ENCODE measurements at places on chromosomes 7 and 10. TPM values are rescaled to one million over a fixed set of nuclear protein-coding genes. Genes with fewer than 3 reads are reported as not detected.

DNA sequence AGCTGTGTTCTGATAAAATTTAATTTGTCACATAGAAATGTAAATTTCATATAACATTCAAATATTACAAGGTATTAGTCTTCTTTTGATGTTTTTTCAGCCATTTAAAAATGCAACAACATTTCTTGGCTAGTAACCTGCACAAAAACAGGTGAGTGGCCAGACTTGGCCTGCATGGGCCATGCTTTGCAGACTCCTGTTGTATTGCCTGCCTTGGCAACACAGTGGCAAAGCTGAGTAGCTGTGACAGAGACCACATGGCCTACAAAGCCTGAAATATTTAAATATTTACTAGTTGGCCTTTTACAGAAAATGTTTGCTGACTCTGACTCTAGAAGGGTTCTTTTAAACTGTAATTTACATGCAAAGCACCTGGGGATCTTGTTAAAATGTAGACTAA is 13.5 kb upstream of the TBX20 start:
- DNase-seq = no peak

GRCh38 chr10:106467506-106467905 is 697.0 kb downstream of the SORCS1 start:
- no peak for DNase-seq

DNA sequence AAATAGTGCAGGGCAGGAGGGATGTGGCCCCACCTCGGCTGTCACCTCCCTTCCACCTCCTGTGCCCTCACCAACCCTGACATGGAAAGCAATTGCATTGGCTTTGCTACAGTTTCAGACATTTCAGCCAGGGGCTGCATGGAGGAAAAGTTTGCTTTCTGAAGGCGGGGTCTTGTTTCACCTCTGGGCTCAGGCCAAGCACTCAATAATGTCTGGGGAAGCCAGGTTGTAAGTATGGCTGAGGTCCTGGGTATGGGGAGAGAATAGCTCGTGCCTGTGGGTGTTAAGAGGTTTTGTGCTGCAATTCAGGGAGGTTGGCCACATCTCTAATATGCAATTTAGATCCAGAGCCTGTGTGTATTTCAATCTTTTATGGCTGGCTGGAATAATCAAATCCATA is 238.4 kb upstream of the MKI67 start:
- no peak for DNase-seq

DNA sequence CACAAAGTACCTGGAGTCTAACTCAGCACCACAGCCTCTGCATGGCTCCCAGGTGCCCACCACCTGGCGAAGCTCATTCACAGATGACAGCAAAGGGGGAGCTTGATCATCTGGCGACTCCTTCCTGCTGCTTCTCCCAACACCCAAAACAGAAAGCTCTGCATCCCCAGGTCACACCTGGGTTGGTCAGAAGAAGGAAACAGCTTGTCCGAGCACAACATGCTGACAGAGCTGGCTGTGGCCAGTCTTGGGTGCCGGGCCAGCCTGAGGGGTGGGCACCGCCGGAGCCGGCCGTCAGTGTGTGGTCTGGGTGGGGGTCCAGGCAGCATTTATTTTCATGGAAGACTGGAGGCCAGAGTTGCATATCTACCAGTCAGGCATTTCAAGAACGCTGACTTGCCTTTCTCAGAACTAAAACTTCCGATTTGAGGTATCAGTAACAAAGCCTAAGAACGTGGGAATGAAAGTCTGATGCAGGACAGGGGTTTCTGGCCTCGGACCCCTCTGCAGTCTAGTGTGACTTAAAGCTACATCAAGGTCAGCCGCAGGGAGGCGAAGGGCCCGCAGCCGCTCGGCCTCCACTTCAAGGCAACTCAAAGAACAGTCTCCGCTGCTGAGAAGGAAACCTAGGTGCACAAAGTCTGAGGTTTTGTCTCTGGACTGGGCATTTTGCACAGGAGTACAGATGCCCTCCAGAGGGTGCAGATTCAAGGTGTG is 109.6 kb downstream of the CYTH3 start:
- DNase-seq = no peak

GRCh38 chr7:136163340-136163801 is 186.2 kb upstream of the MTPN start:
- DNase-seq = no peak

- no peak for DNase-seq
Observed at GRCh38 chr10:61096056-61096455, 152.1 kb upstream of the RHOBTB1 start.

- DNase-seq = no peak
Observed at GRCh38 chr10:44995581-44995913, 5.2 kb upstream of the ZNF22 start.

DNA sequence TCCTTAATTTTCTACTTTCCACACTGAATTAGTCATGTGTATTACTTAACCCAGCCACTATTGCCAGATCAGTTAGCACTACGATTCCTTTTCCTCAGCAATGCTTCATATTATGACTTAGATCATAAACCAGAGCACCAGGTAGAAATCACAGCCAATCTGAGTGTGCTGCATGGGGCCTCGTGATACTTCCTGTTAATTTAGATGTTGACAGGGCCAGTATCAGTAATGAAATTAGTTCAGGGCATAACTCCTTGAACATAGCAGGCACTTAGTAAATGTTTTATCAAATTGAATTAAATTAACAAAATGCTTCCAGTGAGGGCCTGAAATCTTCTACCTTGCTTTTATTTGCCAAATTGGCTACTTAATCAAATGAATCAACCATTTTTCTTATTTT is 169.3 kb upstream of the LRGUK start:
- no peak for DNase-seq

- no peak for DNase-seq
Observed at GRCh38 chr7:130869918-130870317, 135.9 kb upstream of the KLF14 start.

- no peak for DNase-seq
Observed at GRCh38 chr10:28987555-28988320, 301.1 kb upstream of the LYZL1 start.

- DNase-seq = no peak
Observed at GRCh38 chr10:127997271-127997670, 90.4 kb downstream of the PTPRE start.

DNA sequence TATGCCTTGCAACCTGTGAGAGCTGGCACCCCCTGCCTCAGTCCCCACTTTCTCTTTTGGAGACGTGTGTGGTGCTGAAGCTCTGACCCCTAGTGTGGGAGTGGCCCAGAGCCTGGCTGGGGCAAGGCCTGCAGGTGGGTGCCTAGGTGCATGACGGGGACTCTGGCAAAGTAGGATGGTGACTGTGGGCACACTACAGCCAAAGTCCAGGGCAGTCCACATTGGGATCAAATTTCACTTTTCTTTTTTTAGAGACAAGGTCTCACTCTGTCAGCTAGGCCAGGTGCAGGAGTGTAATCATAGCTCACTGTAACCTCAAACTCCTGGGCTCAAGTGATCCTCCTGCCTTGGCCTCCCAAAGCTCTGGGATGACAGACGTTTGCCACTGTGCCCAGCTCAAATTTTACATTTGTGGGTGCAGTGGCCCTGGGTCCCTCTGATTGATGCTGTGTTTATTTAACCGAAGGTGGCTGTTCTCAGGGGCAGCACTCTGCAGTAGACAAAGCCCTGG is 52.3 kb downstream of the NEURL1 start:
- no peak for DNase-seq

GRCh38 chr7:387132-388022 is 97.4 kb downstream of the FOXL3 start:
- DNase-seq = no peak

DNA sequence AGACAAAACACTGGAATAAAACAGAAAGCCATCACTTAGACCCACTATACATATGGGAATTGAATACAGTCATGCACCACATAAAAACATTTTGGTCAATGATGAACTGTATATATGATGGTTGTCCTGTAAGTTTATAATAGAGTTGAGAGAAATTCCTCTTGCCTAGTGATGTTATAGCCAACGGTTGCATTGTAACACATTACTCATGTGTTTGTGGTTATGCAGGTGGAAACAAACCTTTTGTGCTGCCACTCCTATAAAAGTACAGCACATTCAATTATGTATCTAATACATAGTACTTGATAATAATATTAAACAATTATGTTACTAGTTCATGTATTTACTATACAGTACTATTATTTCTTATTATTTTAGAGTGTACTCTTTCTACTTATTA is 381.2 kb upstream of the MBL2 start:
- no peak for DNase-seq

- no peak for DNase-seq
Observed at GRCh38 chr10:66472156-66472555, 453.7 kb upstream of the LRRTM3 start.

GRCh38 chr10:127756264-127756663 is 19.3 kb downstream of the FOXI2 start:
- no peak for DNase-seq

- DNase-seq = no peak
Observed at GRCh38 chr10:72375173-72375572, 20.5 kb upstream of the DNAJB12 start.

GRCh38 chr7:1915326-1915725 is 245.2 kb downstream of the ELFN1 start:
- no peak for DNase-seq

DNA sequence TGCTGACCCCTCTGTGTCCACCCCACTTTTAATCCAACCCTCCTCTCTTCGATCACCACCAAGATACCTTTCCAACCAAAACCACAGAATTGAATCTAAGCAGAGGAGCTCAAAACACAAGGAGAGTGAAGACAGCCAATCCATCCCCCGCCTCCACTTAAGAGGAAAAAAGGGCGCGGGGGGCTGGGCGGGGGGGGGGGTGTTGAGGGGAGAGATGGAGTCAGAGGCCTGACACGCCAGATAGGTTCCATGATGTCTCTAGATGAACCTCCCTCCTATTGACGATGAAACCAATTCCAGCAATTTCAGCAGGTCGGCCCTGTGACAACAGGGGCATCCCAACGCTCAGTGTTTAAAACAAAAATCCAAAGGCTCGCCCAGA is 1.3 kb downstream of the SORBS1 start:
- DNase-seq = no peak

DNA sequence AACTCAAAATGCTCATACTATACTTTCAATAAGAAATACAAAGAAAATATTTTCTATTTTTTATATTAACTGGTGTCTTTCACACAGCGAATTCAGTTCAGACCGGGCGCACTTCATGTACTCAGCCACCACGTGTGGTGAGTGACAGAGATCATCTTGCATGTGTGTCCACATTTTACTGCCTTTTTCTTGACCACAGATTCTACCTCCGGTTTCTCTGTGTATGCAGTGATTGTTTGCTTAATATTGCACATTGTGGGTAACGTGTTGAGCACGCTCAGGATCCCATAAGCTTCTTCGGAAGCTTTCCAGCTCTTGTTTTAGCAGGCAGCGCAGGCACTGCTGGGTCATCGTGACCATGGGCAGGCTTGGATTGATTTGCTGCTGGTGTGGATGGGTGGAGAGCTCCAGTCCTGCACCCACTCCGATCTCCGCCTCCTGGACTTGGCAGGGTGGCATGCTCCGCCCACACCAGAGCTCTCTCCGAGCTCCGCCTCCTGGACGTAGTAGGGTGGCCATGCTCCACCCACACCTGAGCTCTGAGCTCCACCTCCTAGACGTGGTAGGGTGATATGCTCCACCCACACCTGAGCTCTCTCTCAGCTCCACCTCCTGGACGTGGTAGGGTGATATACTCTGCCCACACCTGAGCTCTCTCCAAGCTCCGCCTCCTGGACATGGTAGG is 253.3 kb downstream of the DIP2C start:
- DNase-seq = no peak

GRCh38 chr7:137916564-137916963 is 69.8 kb upstream of the DGKI start:
- DNase-seq = no peak

- DNase-seq = no peak
Observed at GRCh38 chr10:107390563-107390962, 226.1 kb upstream of the SORCS1 start.

- DNase-seq = no peak
Observed at GRCh38 chr10:88092973-88093372, 229.5 kb downstream of the PTEN start.

DNA sequence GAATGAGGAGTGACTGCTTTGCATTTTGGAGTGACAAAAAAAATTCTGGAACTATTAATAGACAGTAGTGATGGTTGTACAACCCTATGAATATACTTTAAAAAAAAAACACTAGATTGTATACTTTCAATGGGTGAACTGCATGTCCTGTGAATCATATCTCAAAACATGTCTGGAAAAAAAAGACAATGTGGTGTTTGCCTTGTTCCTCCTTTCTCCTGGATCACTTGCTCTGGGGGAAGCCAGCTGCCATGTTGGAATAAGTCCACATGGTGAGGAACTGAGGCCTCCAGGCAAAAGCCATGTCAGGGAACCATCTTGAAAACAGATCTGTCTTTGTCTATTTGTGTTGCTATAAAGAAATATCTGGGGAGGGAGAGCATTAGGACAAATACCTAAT is 39.5 kb upstream of the YAE1 start:
- no peak for DNase-seq

DNA sequence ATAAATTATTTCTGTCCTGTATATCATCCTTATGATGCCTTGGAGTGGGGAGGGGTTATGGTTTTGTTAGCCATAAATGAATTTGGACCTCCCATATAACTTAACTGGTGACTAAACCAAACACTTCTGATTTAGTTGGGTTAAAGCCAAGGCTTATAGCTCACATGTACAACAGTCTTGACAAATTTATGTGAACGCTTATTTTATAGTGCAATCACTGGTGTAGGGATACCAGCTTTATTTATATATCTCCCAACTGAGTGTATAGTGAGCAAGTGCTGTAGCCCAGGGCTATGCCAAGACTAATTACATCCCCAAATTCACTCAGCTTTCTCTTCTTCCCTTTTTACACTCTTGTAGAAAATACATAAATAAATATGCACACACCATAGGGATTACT is 956.2 kb downstream of the SORCS3 start:
- DNase-seq = no peak

- no peak for DNase-seq
Observed at GRCh38 chr7:152851326-152851725, 91.8 kb downstream of the ACTR3B start.

- no peak for DNase-seq
Observed at GRCh38 chr7:19437446-19437845, 271.4 kb downstream of the POLR1F start.

SPDYE6 gene
- polyA plus RNA-seq = 2.0 TPM

TMUB1 gene
- 17.8 TPM for polyA plus RNA-seq

AS3MT gene
- 23.7 TPM for polyA plus RNA-seq

AOAH gene
- polyA plus RNA-seq = 7.6 TPM

ZNF107 gene
- polyA plus RNA-seq = 8.0 TPM

LRMDA gene
- 13.4 TPM for polyA plus RNA-seq

PKD1L1 gene
- 0.34 TPM for polyA plus RNA-seq

SORBS1 gene
- polyA plus RNA-seq = 19.1 TPM

MDFIC gene
- polyA plus RNA-seq = 39.2 TPM

KCND2 gene
- 0.65 TPM for polyA plus RNA-seq

TM9SF3 gene
- polyA plus RNA-seq = 161 TPM

SRRT gene
- 173 TPM for polyA plus RNA-seq

POM121C gene
- 68.8 TPM for polyA plus RNA-seq

PLPP4 gene
- polyA plus RNA-seq = not detected

SLC18A3 gene
- not detected for polyA plus RNA-seq

PGAM2 gene
- polyA plus RNA-seq = 15.8 TPM

TFPI2 gene
- polyA plus RNA-seq = 18.0 TPM

CPEB3 gene
- polyA plus RNA-seq = 2.7 TPM

LMOD2 gene
- 5.5 TPM for polyA plus RNA-seq

Measured in right lung (tissue), 10 donors.